ENCODE measurements at places on chromosomes 7 and 10.

DNA sequence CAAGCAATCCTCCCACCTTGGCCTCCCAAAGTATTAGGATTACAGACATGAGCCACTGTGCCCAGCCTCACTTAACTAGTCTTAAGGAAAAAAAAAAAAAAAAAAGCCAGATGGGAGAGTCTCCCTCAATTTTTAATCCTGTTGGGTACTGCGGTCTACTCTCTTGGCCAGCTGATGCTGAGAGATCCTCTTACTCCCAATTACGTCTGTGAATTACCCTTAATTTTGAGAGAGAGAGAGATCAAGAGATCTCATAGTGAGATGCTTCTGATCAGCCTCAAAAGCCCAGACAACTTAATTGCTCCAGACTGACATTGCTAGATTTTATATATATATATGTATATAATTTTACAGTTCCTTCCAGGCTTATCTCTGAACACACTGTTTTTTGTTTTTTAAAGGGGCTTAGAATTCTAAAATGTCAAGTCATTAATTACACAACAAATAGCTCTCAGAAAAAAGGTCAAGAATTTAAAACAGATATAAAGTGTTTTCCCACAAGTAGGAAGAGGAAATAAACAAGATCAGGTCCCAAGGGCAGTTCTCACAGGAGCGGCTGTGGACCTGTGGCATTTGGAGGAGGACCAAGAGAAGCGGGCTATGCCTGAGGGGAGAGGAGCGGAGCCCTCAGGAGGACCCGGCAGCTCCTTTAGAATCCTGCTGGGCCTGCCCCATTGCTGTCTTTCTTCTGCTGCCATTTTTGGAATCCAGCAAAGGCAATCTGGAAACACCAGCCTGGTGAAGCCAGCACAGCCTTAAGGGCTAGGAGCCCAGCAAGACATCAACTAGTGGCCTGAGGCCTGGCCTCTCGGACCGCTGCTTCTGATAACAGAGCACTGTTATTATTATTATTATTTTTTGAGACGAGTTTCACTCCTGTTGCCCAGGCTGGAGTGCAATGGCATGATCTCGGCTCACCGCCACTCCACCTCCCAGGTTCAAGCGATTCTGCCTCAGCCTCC, 30.1 kb downstream of the DENND2A start:
- no peak for DNase-seq

GRCh38 chr10:116740971-116741370, 1.4 kb downstream of the HSPA12A start:
- DNase-seq = no peak

- DNase-seq = no peak
These were observed 38.4 kb upstream of the GDF10 start for GRCh38 chr10:47261556-47261955.

DNA sequence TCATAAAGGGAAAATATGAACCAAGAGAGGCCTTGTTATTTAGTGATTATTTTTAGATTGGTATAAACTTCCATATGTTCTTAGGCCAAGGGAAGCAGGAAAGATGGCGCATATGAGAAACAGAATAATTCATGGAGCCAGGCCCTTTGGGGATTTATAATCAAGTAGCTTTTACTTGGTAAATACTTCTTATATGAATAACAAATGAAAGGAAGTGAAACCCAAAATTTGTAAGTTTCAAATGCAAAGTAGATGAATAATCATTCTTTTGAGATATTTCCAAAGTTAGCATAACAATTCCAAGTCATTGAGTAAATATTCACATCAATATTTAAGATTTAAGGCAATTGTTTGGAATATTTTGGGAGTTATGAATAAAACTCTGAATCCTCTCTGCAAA, 13.9 kb upstream of the OPTN start:
- DNase-seq = no peak

DNA sequence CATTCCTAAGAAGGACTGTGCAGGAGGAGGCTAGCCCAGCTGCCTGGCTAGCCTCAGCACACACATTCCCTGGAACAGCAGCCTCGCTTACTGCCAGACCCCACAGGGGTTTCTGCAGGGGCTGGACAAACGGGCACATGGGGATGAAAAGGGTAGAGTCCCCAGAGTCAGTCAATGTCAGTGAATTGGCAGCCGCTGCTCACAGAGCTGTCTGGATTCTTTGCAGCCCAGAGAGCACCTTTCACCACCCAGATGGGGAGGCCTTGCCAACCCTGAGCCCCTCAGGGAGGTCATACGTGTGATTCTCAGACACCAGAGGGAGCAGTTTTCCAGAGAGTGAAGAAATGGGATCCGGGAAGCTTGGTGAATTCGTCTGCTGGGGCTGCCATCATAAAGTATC, 143.3 kb downstream of the KCNMA1 start:
- DNase-seq = no peak

DNA sequence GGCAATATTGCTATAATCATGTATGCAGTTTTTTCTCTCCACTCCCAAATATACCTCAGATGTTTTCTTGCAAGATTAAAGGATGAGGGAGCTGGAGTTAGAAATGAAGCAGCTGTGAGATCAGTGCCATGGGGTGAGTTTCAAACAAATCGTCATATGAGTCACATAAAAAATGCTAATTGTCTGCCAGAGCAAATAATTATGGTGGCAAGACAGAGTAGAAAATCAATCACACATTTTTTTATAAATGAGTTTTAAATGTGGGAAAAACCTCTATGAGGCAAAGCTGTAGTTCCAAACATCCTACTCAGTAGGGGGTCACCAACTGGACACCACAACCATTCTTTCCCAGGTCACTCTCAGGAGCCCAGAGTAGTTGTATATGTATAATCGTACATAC, 55.3 kb downstream of the CH25H start:
- no peak for DNase-seq

- no peak for DNase-seq
These were observed 50.1 kb upstream of the PRKAR1B start for GRCh38 chr7:776992-777727.

DNA sequence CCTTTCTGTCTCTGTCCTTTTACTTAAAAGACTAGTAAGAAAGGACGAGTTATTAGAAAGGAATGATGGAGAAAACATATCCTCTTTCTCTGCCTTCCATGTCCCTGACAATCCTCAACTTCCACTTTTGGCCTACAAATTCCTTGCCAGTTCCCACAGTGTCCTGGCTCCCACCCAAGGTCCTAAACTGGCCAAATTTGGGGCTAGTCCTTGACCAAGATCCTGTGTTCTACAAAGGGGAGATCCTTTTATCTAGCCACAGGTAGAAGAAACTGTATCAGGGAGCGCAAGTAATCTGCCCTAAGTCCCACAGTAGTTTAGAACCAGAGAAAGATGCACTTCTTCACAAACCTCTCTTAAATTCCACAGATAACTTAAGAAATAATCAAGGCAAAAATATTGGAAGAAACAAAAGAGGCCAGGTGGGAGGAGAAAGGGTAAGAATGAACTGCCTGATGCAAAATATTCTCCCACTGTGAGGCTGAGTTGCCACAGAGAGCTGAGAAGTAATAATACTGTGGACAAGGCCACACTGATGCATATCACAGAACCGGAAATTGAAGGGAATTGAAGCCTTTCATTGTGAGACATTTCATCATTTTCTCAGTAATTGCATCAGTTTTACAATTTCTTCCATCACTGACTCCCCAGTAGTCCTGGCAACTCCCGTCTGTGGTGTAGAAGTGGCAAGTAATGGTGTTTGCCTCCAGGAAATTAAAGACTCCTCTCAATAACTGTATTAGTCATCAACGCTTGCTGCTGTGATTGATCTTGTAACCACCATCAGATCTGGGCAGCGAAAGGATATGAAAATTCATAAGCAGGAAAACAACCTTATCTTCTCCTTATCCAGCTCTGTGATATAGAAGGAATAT, 47.2 kb downstream of the DNAJC12 start:
- no peak for DNase-seq

DNA sequence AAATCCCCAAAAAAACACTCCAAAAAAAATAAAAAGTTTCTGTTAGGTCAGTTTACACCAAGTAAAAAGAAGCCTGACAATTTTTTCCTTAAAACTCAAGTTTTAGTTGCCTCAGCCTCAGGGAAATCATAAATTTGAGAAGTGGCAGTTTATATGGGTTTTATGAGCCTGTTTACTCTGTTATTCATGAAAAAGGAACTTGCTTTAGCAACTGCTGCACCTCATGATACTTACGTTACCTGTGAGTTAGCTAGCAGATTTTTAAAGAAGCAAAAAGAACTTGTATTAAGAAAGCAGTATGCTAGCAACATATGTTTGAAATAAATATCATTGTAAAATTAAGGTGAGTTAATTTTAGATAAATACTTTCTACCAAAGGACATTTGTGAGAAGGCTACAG, 1264.5 kb upstream of the PHF14 start:
- DNase-seq = no peak

GRCh38 chr10:103680869-103681236, 174.5 kb downstream of the SH3PXD2A start:
- DNase-seq = no peak

GRCh38 chr7:23380556-23380955, 81.4 kb downstream of the MALSU1 start:
- no peak for DNase-seq

- DNase-seq = no peak
These were observed 118.1 kb downstream of the ZNF365 start for GRCh38 chr10:62492012-62492869.

GRCh38 chr10:108629834-108630233, 1293.5 kb downstream of the XPNPEP1 start:
- DNase-seq = no peak

GRCh38 chr7:21548491-21548890, 5.7 kb downstream of the DNAH11 start:
- DNase-seq = no peak

- no peak for DNase-seq
These were observed 502.2 kb downstream of the ARL4A start for GRCh38 chr7:13189668-13190067.

DNA sequence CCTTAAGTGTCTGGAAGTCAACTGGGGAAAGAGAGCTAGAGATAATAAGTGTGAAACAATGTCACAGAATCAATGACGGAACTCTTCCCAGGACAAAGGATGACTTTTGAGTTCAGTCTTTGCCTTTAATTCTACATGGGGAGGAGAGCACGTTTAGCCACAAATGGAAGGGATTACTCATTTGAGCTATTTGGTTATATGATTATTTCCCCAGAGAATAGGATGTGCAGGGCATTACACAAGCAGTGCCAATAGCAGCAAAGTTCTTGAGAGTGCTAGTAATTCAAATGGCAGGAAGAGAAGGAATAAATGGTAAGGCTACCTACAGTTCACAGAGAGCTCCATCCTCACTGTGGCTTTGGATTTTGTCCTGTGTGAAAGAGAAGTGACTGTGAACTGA, 6.0 kb downstream of the EGFR start:
- no peak for DNase-seq

DNA sequence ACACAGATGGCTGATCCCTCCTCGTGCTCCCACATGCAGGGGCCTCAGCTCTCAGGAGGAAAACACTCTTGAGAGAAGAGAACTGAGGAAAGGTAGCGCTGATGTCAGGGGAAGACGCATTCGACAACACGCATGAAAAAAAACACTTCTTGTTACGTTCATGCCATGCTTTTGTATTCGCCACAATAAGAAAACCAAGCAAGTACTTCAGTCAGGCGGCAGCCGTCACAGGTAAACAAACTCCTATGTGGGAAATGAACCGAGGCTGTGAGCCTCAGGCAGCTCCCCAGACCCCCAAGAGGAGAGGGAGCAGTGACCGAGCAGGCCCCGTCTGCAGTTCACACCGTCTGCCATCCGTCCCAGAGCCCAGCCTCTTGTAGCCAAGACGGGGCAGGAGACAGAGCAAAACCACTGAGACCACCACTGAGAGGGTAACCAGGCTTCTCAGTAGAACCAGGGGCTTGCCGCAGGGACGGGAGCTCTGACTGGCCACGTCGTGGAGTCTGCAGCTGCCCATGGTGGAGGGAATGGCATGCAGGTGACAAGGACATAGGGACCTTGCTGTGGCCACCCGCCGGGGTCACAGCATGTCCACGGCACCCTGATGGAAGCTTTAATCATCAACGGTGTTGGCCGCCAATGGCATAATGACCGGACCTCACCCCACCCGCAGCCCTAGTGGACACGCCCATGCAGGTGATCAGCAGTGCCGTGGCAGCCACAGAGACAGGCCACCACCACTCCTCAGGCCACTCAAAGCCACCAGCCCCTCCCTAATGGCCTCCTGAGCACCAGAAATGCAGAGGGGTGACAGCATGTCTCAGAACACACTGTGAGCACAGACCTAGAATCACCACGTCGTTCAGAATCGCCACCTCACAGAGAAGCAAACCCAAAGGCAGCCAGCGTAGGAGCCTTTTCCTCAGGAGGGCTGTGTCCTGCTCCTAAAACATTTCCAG, 304.3 kb downstream of the PTPRN2 start:
- DNase-seq = no peak

- no peak for DNase-seq
These were observed 33.1 kb downstream of the GHRHR start for GRCh38 chr7:30996883-30997282.

DNA sequence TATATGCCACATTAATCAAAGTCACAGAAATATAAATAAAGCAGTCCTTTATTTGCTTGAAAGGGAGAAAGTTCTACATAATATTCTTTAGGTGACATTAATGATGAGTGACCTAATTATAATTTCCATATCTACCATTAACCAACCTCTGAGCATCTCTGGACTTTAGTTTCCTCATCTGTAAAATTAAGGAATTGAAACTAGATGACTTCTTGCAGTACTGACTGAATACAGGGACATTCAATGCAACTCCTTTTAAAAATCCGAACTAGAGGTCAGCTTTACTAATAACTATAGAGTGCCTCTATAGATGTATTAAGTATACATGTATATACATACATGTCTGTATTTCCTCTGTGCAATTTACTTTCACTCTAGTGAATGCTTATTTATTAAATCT, 3.9 kb downstream of the FMC1 start:
- DNase-seq = no peak

DNA sequence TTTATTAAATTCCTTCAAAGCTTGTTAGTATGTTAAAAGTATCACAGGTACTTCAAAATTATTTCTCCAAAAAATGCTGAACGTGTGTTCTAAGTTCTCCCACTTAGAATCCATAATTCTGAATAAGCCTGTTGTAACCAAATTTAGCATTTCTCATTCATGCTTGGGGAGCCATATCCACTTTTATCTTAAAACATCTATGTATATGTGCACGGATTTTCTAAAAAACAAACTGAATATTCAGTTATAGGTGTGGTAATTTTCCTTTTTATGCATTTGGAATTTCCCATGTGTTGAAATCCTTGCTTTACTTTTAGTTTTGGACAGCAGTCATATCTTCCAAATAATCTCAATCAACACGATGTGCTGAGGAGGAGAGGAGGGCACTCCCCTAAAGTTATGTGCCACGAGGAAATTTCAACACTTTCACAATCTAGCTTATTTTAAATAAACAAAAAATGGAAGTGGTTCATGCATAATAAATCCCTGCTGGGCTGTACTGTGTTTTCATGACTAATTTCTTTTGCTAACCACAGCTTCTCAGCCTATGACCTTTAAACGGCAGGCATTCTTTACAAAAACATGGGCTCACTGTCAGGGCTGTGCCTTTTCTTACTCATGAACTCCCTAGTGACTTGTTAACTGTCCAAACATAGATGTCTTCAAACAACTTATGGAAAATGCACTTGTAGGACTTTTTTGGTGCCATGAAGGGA, 380.3 kb upstream of the SEMA3C start:
- DNase-seq = no peak

Data from activated naive CD4-positive, alpha-beta T cell treated with anti-CD3 and anti-CD28 coated beads, Interleukin-2, amount 50 U/mL, for 16 hours (primary cell).